ENCODE measurements at places on chromosomes 1 and 21.

GRCh38 chr1:82269431-82269830, 468.7 kb downstream of the ADGRL2 start:
- DNase-seq, result no peak

DNA sequence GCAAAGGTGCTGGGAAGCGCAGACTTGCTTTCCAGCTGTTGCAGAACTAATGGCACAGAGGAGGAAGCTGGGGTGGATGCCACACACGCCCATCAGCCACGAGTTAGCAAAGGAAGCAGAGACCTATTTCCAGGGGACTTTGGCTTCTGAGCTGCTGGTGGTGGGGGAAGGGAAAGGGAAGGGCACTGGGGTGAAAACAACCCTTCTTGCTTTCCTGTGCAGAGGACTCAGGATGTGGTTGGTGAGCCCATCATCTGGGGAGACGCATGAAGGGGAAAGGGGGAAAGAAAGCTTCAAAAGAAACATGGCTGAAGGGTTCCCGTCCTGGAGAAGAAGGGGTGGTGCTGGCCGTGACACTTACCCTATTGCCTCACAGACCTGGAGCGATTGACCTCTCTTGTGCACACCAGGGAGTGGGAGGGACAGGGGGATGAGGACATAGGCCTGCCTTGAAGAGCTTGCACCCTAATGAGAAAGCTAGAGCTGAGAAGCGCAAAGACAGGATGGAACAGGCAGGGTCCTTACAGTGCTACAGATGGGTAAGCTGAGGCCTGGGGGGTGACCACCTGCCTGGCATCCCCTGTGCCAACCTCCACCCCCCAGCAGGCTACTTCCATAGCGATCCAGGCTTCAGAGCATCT, 140.8 kb upstream of the RAB4A start:
- no peak for DNase-seq

DNA sequence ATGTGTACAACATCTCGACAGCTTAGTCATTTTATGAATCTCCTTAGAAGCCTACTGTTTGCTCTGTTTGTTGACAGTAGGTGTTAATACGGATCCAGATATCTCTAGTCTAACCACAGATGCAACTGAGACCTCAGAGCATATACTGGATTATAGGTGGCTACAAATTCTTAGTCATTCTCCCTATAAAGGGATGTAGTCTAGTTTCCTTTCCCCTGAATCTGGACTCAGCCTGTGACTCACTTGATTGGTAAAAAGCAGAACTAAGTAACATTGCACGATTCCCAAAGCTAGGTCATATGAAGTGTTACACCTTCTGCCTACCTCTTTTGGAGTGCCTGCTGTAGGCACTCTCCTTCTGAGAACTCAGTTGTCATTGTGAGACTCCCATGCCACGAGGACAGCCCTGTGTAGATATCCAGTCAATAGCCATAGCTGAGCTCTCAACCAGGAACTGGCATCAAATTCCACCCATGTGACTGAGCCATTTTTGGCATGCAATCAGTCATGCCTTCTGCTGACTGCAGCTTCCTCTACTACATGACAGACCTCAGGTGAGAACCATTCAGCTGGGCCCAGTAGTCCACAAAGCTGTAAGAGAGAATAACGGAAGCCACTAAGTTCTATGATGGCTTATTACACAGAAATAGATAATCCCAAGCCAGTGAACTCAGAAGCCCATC, 135.9 kb upstream of the CHRM3 start:
- no peak for DNase-seq

DNA sequence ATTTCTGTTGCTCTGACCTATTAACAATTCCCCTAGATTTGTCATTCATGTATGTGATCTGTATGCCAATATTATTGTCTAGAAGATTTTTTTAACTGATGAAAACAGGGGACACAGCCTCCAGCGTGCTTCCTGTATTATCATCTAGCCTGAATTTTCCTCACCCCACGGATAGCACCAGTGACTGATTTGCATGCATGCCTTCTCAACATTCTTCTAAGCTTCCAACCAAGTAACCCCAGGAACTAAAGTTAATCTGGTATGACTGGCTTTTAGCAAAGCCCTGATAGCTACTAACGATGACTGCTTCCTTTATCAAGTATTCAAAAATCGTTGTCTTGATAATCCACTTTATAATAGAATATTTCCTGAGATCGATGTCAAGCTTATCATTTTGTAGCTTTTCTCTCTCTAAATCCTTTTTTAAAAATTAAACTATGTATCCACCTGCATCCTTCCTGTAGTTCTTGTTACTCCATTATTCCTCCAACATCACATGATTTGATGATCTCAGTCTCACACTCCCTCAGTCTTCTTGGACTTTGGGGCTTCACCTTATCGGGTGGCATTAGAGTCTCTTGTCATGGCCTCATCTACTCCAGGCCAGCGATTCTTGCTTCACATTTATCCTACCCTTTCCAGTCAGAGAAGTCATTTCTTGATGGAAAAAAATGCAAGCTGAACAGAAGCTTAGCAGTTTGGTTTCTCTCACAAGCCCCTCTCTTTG, 19.0 kb downstream of the BCAR3 start:
- DNase-seq, result no peak

- peak; percentile 60 for DNase-seq
Measured at GRCh38 chr1:119139857-119140176, 636 bp downstream of the WARS2 start.

- no peak for DNase-seq
Measured at GRCh38 chr1:231057410-231057809, 17.4 kb upstream of the FAM89A start.

DNA sequence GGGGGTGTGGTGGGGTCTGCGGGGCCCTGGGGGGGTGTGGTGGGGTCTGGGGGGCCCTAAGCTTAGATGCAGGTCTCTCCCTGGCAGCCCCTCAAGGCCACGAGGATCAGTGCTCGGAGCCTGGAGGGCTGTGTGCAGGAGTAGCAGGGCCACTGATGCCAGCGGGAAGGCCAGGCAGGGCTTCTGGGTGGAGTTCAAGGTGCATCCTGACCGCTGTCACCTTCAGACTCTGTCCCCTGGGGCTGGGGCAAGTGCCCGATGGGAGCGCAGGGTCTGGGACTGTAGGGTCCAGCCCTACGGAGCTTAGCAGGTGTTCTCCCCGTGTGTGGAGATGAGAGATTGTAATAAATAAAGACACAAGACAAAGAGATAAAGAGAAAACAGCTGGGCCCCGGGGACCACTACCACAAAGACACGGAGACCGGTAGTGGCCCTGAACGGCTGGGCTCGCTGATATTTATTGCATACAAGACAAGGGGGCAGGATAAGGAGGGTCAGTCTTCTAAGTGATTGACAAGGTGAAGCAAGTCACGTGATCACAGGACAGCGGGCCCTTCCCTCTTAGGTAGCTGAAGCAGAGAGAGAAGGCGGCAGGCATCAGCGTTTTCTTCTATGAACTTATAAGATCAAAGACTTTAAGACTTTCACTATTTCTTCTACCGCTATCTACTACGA, 8.7 kb downstream of the RNF223 start:
- DNase-seq, result no peak

- no peak for DNase-seq
Measured at GRCh38 chr1:25107643-25108010, 124.7 kb downstream of the SYF2 start.

- DNase-seq, result peak; percentile 16
Measured at GRCh38 chr1:167819849-167820683, 93.9 kb downstream of the ADCY10 start.

GRCh38 chr1:60059468-60059867, 14.1 kb downstream of the C1orf87 start:
- peak; percentile 73 for DNase-seq

GRCh38 chr1:21560916-21561638, 51.9 kb downstream of the ALPL start:
- DNase-seq, result no peak

- DNase-seq, result no peak
Measured at GRCh38 chr1:27563341-27563590, 40.7 kb downstream of the AHDC1 start.

Measured in NCI-H1092 (cell line).